H4 (cell line): ENCODE measurements at places on chromosomes 1 and 21. TPM values are rescaled to one million over a fixed set of nuclear protein-coding genes. Genes with fewer than 3 reads are reported as not detected.

The RXRG gene
- not detected in 2 replicates for total RNA-seq

DNA sequence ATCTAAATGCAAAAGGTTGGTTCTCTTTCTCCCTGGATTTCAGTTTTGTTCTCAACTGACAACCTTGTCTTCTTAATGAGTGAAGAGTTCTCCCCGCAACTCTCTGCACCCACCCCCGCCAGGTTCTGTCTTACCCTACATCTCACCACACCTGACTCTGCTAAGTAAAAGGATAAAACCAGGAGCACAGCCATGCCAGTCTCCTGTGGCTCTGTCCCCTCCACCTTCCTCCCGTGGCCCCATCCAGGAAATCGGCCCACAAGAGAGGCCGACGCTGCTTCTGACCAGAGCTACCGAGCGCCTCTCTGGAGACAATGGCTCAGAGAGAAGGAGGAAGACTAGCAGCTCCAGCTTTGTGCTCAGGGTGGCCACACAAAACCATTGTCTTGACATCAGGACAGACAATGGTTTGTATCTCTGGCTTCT is 72.2 kb downstream of the PLEKHA6 start:
- no peak for DNase-seq

GRCh38 chr1:93625582-93626327 is 55.9 kb downstream of the BCAR3 start:
- DNase-seq = peak; percentile 48

The PLPP3 gene
- total RNA-seq = 5.8 and 7.9 TPM in 2 replicates

DNA sequence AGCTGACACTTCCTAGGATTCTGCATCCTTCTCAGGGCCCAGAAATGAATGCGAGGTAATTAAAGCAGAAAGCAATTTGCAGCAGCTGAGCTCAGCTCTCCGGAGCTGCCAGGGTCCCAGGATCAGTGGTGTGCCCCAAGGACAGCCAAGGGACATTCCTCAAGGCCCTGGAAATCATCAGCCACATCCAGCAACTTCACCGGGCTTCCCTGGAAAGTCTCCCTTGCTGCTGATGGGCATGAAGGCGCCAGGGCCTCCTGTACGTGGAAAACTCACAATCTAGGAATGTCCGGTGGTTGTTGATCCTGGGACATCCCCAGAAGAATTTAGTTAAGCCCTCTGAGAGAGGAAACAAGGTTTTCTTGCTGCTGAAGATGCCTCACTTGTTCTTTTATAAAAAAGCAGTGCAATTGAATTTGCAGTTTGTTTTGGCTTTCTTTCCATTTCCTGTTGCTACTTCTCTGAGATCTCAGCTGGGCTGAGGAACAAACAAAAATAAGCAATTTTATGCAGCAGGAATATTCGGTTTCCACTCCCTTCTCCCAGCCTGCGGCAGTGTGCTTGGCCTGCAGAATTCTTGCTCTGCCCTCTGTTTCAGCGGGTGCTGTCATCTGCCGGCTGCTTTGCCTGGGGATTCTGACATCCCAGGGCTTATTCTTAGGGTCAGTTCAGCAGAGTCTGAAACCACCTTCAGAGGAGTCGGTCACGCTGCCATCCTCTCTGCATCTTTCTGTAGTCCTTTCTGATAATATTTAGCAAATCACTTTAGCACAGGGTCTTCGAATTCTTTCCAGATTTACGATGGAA is 85.9 kb downstream of the TCP10L start:
- no peak for DNase-seq

The NBPF10 gene
- 0.35 and 0.54 TPM in 2 replicates for total RNA-seq

The PFDN2 gene
- 85.6 and 94.8 TPM in 2 replicates for total RNA-seq

GRCh38 chr1:234586892-234587485 is 23.0 kb downstream of the IRF2BP2 start:
- DNase-seq = no peak

GRCh38 chr1:64186138-64186897 is 17.1 kb upstream of the UBE2U start:
- DNase-seq = no peak

The TNFRSF25 gene
- 0.10 and 0.81 TPM in 2 replicates for total RNA-seq

- no peak for DNase-seq
These were observed 139.1 kb downstream of the SLC45A1 start for GRCh38 chr1:8456991-8457390.

The C1orf210 gene
- not detected in 2 replicates for total RNA-seq
